ENCODE measurements at places on chromosomes 3 and 15. TPM values are rescaled to one million over a fixed set of nuclear protein-coding genes. Genes with fewer than 3 reads are reported as not detected.

The GABRB3 gene
- total RNA-seq, result 4.1 TPM

- no peaks in the 10 kb centered on the region for H3K4me1 ChIP-seq
- no peak for DNase-seq
- H3K27me3 ChIP-seq, result no peaks in the 10 kb centered on the region
- no peak overlapping the region for H3K27ac ChIP-seq
- no peaks in the 10 kb centered on the region for H3K36me3 ChIP-seq
- no peak overlapping the region for H3K4me3 ChIP-seq
These were observed 61.7 kb upstream of the ITGA11 start for GRCh38 chr15:68493629-68494028.

GRCh38 chr15:60774829-60775463, 296.0 kb upstream of the ICE2 start:
- no peak for DNase-seq
- no peaks in the 10 kb centered on the region for H3K36me3 ChIP-seq
- H3K27me3 ChIP-seq, result no peaks in the 10 kb centered on the region
- no peak overlapping the region for H3K4me3 ChIP-seq

GRCh38 chr3:44045476-44046275, 196.0 kb upstream of the TOPAZ1 start:
- H3K4me1 ChIP-seq, result no peaks in the 10 kb centered on the region
- no peaks in the 10 kb centered on the region for H3K36me3 ChIP-seq
- DNase-seq, result no peak
- no peaks in the 10 kb centered on the region for H3K27me3 ChIP-seq

DNA sequence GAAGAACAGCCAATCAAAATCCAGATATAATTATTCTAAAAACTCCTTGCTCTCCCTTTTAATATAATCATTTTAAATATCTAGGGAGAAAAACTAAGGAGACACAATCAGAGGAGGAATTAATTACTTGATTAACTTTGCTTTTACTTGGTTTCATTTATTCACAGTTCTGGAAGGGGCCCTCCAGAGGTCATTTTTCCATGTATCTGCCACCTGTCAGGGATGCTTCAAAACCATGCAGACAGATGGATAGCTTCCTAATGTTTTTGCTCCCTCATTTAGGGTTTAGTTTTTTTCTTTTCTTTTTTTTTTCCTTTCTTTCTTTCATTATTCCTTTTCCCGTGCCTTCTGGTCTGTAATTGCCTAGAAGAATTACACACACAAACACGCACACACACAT, 438.1 kb upstream of the ARPP21 start:
- no peaks in the 10 kb centered on the region for H3K4me1 ChIP-seq
- no peaks in the 10 kb centered on the region for H3K36me3 ChIP-seq
- H3K4me3 ChIP-seq, result no peak overlapping the region
- DNase-seq, result no peak
